Epithelial cell of proximal tubule (primary cell): ENCODE measurements at places on chromosomes 12 and 14. TPM values are rescaled to one million over a fixed set of nuclear protein-coding genes. Genes with fewer than 3 reads are reported as not detected.

The POTEM gene
- total RNA-seq, result not detected in 2 replicates

The PTPRB gene
- total RNA-seq, result 1.6 and 2.5 TPM in 2 replicates

DNA sequence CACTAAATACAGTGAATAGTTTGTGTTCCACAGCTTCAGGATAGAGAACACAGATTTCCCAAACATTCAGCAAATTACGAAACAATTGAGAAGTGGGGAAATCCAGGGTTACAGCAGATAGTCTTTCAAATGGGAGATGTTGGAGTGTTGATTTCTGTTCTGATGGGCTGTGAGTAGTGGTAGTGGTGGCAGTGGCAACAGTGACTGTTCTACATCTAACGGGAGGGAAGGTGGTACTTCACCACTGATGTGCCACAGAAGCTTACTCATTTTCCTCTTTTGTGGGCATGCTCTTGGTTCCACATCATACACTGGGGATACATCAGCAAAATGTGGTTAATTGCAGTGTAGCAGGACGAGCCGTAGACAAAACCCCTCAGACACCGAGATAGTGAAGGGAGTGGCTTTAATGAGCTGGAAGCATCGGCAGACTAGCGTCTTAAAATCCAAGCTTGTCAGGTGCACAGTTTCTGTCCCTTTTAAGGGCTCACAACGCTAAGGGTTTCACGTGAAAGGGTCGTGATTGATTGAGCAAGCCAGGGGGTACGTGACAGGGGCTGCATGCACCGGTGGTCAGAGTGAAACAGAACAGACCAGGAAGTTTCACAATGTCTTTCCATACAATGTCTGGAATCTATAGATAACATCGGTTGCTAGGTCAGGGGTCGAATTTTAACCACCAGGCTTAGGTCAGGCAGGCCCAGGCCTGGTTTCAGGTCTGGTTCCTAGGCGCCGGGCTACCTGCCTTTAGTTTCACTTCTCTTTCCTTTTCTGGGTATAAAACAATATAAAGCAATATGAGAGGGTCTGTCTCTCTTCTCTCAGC lies 330.6 kb upstream of the FBXO33 start:
- peak; percentile 29 for DNase-seq

The LRTM2 gene
- total RNA-seq, result not detected in 2 replicates
